ENCODE measurements at places on chromosomes 7 and 10.

DNA sequence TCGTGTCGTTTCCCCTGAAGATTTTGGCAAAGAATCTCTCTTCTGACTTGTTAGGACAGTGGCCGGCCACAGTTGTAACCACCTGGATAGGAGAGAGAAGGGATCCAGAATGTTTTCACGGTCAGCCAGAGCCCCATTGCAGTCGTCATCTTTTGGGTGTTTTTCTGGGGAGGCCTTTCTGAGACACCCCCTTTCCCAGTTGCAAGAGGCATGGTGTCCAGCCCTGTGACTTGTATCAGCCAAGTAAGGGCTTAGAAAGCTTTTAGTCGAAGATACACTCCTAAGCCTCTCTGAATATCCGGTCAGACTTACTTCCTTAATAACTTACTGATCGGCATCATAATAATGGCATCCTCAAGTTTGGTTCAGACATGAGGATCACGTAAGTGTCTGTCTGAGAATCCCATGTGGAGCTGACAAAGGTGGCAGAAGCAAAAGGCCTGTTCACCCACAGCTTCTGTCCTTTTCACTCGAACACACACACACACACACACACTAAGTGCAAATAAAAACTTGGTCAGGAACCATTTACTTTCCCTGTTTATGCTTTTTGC is 435.7 kb upstream of the GALNT17 start:
- DNase-seq = no peak

DNA sequence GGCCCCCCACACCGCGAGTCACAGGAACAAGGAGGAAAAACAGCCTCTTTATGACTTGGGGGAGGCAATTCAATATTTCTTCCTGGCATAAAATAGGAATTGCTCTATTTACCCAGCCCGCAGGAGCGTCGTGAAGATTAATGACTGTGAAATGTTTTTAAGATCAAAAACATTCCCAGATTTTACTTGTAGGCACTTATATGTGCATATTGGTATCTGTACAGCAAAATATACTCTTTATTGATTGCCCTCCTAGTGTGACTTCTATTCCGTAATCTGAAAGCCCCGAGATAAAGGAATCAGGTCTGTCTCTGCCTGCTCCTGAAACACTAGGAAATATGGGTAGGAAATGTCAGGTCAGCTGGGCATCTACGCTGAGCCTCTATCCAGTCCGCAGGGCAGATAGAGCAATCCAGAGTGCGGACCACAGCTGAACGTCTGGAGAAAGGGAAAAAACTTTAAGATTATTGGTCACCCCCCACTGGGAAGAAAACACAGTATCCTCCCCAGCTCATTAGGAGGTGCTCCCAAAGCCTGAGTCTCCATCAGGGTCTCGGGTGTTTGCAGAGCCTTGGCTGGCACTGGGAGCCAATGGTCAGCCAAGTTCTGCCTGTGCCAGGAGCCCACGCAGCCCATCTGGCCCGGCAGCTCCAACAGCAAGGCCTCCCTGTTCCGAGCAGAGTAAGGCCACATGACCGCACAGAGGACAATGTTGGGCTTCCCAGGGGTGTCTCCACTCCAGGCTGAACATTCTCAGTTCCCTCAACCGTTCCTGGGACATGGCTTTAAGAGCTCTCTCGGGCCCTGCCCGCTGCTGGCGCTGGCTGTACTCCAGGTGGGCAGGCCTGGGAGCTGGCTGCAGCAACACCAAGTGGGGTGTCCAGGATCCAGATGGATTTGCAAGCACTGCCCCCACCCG is 7.7 kb downstream of the CTBP2 start:
- DNase-seq = no peak

DNA sequence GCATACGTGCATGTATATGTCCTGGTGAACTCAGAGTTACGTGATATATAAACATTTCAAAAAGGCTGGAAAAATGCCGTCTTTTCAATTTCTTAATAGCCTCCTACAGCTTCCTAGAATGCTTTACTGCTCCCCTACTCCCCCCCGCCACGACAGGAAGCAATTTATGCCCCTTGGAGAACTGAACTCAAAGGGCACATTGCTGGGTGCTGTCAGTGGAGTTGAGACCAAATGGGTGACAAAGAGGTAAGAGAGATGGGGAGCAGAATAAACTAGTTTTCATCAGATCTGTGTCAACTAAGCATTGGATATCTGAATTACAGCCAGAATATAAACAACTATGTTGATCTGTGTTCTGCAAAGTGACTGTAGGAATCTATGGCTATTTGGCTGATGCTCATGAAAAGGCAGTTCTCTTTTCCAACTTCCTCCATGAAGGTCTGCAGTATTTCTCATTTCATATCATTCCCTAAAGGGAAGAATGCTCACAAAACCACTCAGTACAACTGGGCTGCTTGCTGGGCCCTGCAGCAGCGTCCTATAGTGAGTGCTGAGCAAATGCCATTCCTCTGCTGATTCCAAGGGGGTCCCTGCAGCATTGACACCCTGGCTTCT is 171.3 kb upstream of the HPS1 start:
- no peak for DNase-seq

DNA sequence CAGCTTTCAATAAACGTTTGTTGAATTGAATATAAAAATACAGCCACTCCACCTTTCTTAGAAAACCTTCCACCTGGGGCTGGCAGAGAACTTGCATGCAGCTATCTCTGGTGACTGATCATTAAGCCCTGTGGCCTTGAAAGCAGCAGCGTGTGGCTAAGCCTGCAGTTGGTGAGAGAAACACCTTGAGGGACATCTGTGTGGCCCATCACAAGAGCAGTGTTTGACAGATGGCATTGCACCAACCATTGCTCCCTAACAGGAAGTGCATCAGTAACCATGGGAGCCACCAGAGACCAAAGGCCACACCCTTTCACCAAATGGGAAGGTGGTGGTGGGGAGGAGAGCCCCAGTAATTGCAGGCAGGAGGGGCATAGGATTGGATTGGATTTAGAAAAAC is 22.4 kb downstream of the RHOBTB1 start:
- no peak for DNase-seq

GRCh38 chr7:2417981-2418481 is 14.6 kb downstream of the CHST12 start:
- DNase-seq = no peak

- no peak for DNase-seq
Observed at GRCh38 chr10:119237722-119238436, 30.5 kb downstream of the GRK5 start.

DNA sequence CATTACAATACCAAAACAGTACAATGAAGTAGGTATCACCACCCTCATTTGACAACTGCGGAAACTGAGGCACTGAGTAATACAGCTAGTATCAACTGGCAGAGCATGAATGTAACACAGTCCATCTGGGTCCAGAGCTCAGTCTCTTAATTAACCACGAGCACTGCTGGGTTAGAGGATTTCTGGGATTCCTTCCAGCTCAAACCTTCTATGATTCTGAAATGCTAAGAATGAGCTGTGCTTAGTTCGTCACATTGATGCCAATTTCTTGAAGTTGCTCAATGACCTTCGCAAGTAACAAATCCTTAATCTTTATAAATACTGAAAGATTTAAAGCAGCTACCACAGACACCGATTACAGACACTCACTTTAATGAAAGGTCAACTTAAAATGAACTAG is 62.5 kb downstream of the SGMS1 start:
- no peak for DNase-seq

DNA sequence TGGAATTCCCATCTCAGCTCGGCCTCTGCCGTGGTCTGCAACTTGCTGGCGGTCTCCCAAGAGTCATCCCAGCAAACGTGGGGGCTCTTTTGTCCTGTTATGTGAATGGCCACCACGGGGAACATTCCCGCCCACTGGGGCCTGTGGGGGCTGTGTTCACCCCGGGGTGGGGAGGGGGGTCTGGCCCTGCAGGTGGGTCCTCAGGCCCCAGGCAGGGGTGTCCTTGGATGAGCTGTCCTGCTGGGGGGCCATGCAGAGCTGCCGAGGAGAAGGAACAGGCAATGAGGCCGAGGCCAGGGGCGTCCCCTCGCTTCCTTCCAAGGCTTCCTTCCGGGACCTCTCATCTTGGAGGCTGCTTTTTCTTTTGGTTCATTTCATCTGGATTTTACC is 24.4 kb upstream of the PITRM1 start:
- DNase-seq = no peak

DNA sequence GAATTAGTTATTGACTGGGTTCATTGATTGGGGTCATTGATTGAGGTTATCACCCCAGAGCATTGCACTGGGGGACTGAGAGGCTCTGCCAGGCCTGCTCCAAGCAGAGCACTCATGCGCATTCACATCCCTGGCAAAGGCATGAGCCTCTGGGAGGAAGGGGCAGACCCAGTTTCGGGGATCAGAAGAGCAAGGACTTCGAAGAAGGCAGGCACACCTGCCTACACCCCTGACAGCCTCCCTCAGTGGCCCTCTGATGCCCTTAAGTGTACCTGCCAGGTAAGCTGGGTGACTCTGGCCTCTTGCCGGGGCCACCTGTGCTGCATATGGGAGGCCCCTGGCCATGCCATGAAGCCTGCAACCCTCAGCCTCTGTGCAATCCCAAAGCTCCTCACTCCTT is 181.1 kb downstream of the PTPN20 start:
- DNase-seq = no peak

GRCh38 chr10:1939016-1939415 is 201.7 kb upstream of the ADARB2 start:
- peak; percentile 16 for DNase-seq

GRCh38 chr7:151341357-151342101 is at the start of gene NUB1:
Gene NUB1 (plus strand): TSS chr7:151341812. CDS start chr7:151345350, 3,538 bp downstream.
- peak; percentile 89 for DNase-seq

DNA sequence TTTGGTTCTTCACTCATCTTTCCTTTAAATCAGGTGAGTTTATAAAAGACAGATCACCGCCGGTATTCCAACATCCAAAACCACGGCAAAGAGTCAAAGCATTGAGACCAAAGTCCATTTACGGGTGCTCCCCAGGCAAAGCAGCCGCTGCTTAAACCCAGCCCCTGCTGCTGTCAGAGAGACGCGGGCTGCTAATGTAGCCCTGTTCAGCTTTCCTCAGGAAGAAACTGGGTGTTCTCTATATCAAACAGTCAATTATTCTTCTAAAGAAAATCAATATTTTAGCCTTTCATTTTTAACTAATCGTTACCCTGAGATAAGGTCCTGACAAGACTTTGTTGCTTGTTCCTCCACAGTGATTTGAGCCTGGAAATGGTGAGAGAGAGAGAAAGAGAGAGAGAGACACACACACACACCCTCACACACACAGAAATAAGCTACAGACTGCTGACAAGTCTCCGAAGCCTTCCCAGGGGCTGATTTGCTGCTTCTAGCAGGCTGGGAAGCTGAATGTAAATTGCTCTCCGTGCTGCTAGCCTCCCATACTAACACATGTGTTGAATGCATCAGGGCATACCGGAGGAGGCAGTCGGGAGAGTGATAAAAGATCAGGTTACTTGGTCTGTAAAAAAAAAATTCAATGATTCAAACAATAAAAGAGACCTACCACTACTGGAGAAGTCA is 183.0 kb upstream of the ANK3 start:
- no peak for DNase-seq

- DNase-seq = peak; percentile 5
Observed at GRCh38 chr10:6203331-6204062, 765 bp downstream of the PFKFB3 start.

- DNase-seq = no peak
Observed at GRCh38 chr10:122939856-122940543, 14.0 kb downstream of the C10orf88 start.

- DNase-seq = no peak
Observed at GRCh38 chr10:97002670-97003069, 170.6 kb downstream of the LCOR start.

DNA sequence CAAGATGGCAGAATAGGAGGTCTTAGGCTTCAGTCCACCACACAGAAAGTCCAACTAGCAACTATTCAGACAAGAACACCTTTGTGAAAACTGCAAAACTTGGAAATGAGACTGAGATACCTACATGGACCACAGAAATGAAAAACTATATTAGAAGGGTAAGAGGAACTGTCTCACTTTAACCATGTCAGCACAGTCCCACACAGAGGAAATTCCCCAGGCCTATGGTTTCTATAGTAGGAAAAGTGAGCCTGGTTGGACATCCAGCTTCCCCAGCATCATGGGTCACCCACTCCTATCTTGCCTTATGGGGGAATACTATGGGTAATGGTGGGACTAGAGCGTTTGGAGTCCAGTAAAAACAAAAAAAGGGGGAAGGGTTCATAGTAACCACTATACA is 38.8 kb upstream of the CDK6 start:
- no peak for DNase-seq

DNA sequence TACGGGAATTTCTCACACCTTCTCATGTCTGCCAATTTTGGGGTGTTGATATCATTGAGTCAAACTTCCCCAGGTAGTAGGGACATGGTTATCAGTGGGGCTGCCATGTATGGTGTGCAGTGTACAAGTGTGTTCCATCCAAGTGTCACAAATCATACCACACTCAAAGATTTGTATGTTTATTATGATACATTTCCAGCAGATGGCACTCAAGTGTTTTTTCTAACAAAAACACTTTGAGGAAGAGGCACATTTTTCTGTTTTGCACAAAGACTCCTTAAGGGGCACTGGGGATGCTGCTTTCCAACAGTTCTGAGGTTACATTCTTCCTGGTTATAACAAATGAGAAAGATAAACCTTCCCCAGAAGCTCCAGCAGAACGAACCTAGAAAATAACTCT is 414.5 kb downstream of the REEP3 start:
- no peak for DNase-seq

- no peak for DNase-seq
Observed at GRCh38 chr10:51972733-51973346, 273.4 kb upstream of the CSTF2T start.

DNA sequence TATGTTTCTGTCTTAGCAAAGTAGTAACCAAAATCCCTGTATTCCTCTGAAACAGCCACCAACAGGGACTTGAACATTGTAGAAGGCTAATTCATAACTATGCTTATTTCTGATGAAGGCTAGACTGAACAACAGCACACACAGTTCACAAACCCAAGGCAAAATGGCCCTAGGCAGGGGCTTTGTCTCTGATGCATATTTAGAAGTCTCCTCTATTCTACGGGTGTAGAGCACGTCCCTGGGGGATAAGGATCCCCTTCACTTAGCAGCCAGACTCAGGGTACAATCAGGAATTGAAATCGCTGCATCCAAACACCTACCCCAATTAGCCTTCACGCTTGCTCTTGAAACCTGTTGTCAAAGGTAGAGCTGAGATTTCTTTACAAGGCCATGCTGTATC is 45.5 kb downstream of the FGFR2 start:
- DNase-seq = no peak

GRCh38 chr10:32298075-32298812 is 48.7 kb downstream of the EPC1 start:
- DNase-seq = no peak

DNA sequence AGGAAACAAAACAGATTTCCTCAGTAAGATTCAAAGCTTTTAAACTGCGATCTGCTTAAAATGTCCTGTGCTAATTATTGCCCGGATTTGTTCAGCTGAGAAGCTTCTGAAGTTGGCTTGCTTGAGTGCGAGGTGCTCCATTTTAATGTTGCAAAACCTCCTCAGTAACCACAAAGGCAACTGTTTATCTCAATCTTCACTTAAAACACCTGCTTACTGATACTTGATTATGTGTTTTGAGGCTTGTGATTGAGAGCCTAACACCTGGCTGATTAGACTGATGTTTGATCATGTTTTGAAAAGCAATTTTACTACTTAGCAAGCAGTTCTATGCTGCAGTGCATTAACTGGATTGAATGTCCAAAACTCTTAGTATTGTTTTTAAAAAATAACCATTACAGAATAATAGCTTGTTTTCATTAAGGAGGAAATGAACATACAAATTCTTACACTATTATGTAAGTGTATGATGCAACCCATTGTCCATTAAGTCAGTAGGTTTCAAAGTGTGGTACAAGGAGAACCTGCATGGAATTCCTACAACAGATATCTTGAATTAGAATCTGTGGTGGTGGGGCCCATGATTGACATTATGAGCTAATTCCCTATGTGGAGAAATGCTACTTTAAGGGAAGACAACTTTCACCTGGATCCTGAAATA is 96.9 kb upstream of the FAM180A start:
- no peak for DNase-seq
